ENCODE measurements at places on chromosomes 7 and 10. TPM values are rescaled to one million over a fixed set of nuclear protein-coding genes. Genes with fewer than 3 reads are reported as not detected.

The FOXI2 gene
- 0.64 TPM for total RNA-seq

The CCDC6 gene
- 65.8 TPM for total RNA-seq

The TFPI2 gene
- total RNA-seq: 0.95 TPM

The IL15RA gene
- total RNA-seq: 7.5 TPM

The EXOC6 gene
- total RNA-seq: 1.3 TPM

The CYP3A5 gene
- total RNA-seq: 81.2 TPM

The TCAF2 gene
- 12.5 TPM for total RNA-seq

The CTAGE15 gene
- total RNA-seq: not detected

All from esophagus squamous epithelium (tissue), 5 donors.